ENCODE measurements at places on chromosomes 11 and 22.

DNA sequence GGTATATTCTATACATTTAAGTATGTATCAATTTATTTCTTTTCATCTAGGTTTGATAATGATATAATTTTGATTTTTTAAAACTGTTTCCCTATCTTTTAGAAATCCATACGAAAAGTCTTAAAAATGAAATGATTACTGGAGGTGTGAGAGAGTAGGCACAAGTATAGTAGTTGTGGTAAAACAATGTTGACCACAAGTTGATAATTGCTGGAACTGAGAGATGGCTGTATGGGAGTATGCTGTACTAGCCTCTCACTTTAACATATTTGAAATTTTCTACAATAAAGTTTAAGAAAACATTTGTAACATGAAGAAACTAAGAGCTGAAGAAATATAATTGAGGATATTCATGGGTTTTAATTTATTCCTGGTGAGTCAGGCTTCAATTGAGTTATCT, 30.0 kb downstream of the FSHB start:
- no peak for DNase-seq

DNA sequence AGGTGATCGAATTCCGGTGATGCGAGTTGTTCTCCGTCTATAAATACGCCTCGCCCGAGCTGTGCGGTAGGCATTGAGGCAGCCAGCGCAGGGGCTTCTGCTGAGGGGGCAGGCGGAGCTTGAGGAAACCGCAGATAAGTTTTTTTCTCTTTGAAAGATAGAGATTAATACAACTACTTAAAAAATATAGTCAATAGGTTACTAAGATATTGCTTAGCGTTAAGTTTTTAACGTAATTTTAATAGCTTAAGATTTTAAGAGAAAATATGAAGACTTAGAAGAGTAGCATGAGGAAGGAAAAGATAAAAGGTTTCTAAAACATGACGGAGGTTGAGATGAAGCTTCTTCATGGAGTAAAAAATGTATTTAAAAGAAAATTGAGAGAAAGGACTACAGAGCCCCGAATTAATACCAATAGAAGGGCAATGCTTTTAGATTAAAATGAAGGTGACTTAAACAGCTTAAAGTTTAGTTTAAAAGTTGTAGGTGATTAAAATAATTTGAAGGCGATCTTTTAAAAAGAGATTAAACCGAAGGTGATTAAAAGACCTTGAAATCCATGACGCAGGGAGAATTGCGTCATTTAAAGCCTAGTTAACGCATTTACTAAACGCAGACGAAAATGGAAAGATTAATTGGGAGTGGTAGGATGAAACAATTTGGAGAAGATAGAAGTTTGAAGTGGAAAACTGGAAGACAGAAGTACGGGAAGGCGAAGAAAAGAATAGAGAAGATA, at the start of gene MALAT1:
Gene MALAT1 (plus strand): TSS at position 69 of the 736 bp plus-strand sequence.
- DNase-seq: peak; percentile 80

DNA sequence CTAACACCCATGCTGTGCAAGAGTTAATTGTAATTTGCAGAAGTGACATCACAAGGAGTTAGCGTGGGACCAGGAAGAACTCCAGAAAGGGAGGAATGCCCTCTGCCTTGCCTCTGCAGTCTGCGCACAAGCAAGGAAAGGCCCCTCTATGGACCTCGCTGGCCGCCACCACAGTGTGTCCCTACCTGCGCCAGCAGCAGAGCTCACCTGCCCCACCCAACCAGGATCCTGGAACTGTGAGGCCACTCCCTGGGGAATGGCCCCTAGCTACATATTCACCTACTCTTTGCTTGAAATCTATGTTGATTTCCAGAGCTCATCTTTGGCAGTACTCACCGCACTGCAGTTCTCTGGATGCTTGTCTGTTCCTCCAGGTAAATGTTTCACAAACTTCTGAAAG, 72.0 kb upstream of the MTNR1B start:
- DNase-seq: no peak

GRCh38 chr11:1747753-1748635, 2.4 kb downstream of the IFITM10 start:
- DNase-seq: no peak

GRCh38 chr11:88312628-88313027, 24.9 kb downstream of the CTSC start:
- DNase-seq: no peak

DNA sequence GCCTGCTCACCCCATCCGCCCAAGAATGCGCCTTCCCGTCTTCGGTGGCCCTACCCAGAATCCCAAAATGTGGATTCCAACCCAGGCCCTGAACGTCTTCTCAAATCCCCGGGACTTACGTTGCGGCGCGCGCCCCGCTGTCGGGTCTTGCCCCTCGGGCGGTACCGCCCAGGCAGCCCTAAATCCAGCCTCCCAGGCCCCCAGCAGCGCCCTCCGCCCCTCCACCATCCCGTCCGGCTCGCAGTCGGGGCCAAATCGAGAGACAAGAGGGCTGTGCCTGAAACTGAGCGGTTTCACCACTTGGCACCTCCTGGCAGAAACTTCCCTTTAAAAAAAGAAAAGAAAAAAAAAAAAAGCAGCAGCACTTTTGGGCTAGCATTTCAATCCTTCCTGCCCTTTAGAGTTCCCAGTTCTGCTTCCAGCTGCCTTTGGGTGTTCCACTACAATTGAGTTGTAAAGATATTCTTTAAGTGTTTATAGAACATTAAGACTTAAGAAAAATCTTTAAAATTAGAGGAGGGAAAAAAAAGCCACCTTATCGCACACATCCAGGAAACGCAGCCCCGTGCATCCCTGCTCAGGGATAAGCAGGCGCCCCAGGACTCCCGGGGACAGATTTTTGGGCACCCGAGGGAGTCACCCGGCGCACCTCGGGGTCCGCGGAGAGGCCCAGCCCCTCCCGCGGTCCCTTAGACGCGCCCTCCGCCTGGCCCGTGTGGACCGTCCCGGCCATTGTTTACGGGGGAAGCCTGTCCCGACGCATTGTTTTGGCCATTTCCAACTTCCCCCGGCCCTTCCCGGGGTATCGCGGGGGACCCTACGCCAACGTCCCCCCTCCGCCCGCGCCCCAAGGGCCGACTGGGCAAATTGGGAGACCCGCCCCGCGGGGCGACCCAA, 57.6 kb downstream of the KCNJ4 start:
- no peak for DNase-seq

DNA sequence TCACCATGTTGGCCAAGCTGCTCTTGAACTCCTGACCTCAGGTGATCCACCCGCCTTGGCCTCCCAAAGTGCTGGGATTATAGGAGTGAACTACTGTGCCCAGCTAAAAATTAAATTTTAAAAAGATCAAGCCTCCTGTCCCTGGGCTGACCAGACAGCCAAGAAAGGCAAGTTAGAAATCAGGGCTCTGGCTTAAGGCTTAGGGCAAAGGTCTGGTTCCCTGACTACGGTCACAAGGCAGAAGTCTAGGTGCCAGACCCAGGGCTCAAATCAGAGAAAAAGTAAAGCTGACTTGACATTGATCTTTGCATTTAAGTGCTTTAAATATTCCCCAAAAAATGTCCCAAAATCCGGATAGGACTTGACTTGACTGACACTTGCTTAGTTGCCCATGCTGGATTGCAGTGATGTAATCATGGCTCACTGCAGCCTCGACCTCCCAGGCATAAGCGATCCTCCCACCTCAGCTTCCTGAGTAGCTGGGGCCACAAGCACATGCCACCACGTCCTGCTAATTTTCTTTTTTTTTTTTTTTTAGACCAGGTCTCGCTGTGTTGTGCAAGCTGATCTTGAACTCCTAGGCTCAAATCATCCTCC, 17.3 kb upstream of the CRKL start:
- no peak for DNase-seq

- DNase-seq: no peak
These were observed 39.2 kb upstream of the SLC36A4 start for GRCh38 chr11:93236741-93237675.

DNA sequence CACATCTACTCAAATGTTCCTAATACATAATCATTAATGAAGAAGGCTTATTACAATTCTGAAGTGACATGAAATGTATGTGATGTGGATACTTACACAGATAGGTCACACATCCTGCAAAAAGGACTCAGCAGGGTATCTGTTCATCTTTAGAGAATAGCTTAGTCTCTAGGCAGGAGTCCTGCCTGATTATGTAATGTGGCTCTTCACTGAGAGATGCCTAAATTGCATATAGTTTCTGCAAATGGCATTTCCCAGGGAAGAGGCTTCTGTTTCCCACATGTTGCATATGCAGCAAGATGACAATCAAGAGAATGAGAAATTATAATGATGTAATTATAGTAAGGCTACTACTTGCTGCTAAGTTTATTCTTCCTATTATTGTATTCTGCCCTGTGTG, 58.8 kb upstream of the SLC36A4 start:
- no peak for DNase-seq

DNA sequence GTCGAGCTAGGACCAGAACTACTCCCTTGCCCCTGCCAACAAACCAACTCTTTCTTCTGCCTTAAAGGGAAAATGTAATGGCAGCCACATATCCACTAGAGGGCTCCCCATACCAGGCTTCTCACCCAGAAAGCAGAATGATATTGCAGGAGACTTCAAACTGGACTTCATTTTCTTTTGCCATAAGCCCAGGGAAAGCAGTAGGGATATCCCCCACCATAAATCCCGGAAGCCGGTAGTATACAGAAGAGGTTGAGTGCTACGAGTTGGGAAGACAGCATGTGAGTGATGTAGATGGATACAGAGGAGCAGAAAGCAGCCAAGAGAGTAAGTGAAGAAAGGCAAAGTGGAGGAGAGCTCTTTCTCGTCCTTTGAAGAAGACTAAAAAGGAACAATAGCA, 12.1 kb downstream of the PLAAT5 start:
- peak; percentile 41 for DNase-seq

GRCh38 chr11:126307706-126308105, 3.8 kb downstream of the DCPS start:
- DNase-seq: no peak

GRCh38 chr11:27471589-27472397, 797 bp downstream of the LGR4 start:
- no peak for DNase-seq

DNA sequence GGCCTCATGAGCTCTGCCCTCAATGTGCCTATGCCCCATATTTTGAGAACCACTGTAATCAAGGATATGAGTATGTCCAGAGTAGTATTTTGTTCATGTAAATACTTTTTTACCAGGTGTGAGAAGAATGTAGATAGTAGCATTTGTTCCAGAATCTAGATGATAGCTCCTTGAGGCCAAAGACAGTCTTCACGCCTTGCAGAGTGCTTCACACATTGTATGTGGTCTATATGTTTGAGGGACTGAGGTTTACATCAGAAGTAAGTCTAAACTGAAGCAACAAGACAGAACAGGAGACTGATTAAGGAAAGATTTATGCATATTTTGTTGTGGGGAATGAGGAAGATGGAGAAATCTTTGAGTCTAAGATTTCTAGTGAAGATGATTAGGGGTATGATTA, 12.5 kb downstream of the CEP57 start:
- no peak for DNase-seq

DNA sequence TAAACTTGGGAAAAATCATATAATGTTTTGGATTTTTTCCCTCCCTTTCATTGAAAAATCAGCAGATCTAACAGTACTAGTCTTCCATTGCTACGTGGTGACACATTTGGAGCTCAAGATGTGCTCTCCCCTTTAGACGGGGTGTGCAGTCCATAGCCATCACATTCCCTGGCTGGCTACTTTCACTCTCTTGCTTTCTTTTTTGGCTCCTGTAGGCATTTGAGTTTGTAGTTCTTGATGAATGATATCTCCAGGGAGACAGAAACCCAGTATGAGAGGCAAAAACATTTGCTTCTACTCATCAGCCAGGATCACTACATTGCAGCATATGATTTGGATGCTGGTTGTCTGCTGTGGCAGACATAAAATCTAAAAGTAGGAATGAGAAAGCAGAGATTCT, 12.1 kb downstream of the CCDC81 start:
- no peak for DNase-seq

DNA sequence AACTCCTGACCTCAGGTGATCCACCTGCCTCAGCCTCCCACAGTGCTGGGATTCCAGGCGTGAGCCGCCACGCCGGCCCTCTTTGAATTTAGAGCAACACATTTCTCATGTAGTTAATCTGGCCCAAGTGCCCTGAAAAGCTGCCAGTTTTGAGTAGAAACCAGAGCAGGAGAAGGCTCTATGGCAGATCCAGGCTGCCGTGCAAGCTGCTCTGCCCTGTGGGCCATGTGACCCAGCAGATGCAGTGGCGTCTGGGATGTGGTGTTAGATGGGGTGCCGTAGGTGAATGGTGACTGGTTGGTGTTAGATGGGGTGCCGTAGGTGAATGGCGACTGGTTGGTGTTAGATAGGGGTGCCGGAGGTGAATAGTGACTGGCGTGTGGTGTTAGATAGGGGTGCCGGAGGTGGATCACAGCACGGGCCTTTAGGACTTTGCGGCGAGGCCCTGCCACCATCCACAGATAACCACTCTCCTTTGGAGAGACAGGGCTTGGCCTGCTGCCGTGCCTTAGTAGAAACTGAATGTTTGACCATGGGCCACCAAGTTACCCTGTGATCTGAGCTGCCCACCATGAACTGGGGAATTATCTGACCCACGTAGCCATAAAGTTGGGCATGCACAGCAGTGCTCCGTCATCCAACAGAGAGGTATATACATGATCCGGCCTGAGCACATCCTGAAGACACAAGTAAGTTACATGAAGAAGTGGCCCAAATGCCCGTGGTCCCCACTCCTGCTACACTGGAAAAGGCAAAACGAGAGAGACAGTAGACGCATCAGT, 32.7 kb downstream of the ASCL2 start:
- no peak for DNase-seq

- DNase-seq: no peak
These were observed 52.1 kb downstream of the CNTF start for GRCh38 chr11:58674609-58675008.

All from DMS79 (cell line).